HS-5 (cell line): ENCODE measurements at places on chromosomes 16 and 17.

- DNase-seq: no peak
Measured at GRCh38 chr17:6478486-6478885, 34.2 kb downstream of the PIMREG start.

DNA sequence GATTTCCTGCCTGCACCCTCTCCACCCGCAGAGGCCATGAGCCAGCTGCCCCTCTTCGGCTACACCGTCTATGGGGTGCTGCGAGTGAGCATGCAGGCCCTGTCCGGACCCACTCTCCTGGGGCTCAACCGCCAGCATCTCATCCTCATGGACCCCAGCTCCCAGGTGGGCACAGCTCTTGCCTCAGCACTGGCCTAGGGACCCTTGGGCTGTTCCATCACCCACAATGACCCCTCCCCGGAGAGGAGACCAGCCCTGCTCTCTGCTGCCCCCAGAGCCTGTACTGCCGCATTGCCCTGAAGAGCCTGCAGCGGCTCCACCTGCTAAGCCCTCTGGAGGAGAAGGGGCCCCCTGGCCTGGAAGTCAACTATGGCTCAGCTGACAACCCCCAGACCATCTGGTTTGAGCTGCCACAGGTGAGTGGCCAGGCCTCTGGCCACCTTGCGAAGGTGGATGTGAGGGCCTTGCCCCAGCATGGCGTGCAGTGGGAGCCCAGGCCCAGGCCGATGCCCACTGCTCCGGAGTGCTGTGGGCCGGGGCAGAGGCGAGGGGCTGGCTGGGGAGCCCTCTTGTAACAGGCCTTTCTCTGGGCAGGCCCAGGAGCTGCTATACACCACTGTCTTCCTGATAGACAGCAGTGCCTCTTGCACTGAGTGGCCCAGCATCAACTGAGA, 7.3 kb upstream of the SMIM5 start:
- no peak for DNase-seq

DNA sequence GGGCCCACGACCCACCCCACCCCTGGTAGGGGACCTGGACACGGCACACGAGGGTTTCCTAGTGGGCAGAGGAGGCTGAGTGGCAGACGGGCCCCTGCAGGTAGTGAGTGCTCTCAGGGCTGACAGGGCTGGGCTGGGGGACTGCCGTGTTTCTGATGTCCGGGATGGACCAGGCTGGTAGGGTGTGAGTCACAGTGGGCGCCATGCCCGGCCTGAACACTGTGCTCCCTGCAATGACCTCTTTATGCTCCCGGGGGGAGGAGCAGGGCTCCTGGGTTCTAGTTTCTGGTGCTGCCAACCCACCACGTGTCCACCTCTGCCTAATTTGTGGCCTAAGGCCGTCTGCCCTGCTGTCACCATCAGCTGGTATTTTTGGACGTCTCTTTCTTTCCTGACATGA, 26.3 kb downstream of the ARHGAP23 start:
- DNase-seq: no peak

- no peak for DNase-seq
Measured at GRCh38 chr16:13517841-13518240, 402.1 kb upstream of the ERCC4 start.

- no peak for DNase-seq
Measured at GRCh38 chr16:75552951-75553350, 3.1 kb downstream of the TMEM231 start.

DNA sequence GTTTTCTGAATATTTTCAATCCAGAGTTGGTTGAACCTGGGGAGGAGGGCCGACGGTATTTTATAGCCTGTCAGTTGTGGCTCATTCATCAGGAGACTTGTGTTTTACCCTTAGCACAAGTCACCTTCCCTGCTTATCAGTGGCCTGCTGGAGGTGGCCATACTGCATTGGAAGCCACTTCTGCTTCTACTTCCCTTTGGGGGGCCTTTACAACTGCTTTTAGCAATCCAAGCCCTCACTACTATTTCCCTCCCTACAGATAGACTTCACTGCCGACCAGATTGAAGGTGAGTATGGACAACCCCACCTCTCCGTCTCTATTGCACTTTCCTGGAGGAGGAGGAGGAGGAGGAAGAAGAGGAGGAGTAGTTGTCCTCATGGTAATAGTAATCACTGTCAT, 4.4 kb downstream of the MYL4 start:
- no peak for DNase-seq

DNA sequence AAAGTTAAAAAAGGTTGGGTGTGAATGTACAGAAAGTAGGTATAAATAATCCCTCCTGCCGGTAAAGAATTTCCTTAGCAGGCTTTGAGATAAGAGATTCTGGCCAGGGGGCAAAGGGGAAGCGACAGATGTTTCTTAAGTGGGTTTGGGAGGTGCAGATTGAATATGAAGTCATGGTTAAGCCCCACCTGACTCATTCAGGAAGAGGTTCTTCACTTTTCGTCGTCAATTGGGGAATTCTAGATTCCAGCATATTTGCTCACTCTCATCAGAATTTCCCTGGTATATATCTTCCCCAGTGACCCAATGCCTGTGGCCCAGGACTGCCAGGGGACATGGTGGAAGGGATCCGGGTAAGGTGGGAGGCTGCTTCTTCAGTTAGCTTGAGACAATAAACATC, 127.8 kb downstream of the CPPED1 start:
- DNase-seq: peak; percentile 86

- DNase-seq: no peak
Measured at GRCh38 chr16:86406056-86406455, 104.3 kb upstream of the FOXF1 start.

GRCh38 chr16:23796941-23797340, 38.8 kb upstream of the PRKCB start:
- DNase-seq: no peak

- DNase-seq: no peak
Measured at GRCh38 chr16:66667944-66668343, 28.6 kb downstream of the CMTM4 start.

DNA sequence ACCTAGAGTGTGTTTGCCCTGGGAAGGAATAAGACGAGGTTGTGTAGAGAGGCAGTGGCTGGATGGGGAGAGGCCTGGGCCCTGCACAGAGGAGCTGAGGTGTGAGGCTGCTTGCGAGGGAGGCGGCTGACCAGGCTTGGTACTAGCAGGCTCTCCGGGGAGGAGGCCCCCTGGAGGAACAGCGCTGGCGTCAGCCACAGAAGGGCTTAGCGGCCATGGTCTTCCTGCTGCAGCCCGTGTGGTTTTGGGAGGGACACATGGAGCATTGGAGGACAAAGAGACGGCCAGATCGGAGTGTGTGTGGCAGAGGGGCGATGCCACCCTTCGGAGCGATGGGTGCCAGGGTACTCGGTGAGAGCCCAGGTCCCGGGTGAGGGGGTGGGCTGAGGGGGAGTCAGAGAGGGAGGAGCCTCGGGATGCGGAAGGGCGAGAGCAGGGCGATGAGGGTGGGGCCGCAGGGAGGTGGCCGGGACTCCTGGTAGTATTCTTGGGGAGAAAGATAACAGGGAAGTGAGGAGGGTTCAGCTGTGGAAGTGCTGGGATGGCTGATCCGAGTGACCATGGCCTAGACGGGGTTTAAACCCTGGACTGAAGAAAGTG, 8.3 kb downstream of the BANP start:
- DNase-seq: no peak

DNA sequence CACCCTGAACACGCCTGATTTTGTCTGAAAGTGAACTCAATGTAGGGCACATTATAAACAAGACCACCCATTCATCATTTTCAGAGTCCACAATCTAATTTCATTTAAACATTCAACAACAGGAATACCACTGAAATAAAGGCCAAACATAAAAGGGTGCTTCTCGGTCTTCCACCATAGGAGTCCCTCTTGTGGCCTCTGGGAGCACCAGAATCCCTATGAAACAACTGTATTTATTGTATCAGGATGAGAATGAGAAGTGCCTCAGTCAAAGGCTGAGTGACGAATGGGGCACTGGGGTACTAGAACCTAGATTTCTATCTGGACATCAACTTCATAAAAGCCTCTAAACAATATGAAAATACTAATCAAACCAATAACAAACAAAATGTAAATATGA, 40.4 kb downstream of the NXPH3 start:
- no peak for DNase-seq

DNA sequence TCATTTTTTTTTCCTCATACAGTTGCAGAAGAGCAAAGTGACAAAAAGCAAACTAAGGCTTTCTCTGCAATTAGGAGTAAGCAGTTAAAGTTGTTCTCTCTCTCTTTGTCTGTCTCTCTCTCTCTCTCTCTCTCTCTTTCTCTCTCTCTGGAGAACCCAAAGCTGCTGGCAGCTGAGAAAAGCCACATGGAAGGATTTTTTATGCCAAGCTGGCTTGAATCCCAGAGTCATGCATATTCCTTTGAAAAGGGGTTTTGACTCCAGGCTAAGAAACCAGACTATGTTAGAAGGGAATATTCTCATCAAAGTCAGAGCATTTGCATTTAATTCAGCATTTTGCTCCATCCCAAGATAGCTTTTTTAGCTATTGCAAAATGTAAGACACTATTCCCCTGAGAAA, 1114.2 kb upstream of the GOT2 start:
- no peak for DNase-seq
